ENCODE measurements at places on chromosomes 1 and 21. TPM values are rescaled to one million over a fixed set of nuclear protein-coding genes. Genes with fewer than 3 reads are reported as not detected.

AADACL3 gene
- not detected for total RNA-seq

FMO2 gene
- not detected for total RNA-seq

TSSK3 gene
- total RNA-seq, result 5.1 TPM

SH2D1B gene
- not detected for total RNA-seq

PALMD gene
- total RNA-seq, result 19.2 TPM

ZNF683 gene
- not detected for total RNA-seq

TRIM46 gene
- total RNA-seq, result 1.8 TPM

USH2A gene
- not detected for total RNA-seq

OTUD3 gene
- total RNA-seq, result 7.4 TPM

PRAMEF10 gene
- total RNA-seq, result not detected

EPHA2 gene
- total RNA-seq, result 161 TPM

SPRR1A gene
- not detected for total RNA-seq

SLC30A1 gene
- total RNA-seq, result 25.3 TPM

GLMN gene
- total RNA-seq, result 15.3 TPM

S100PBP gene
- total RNA-seq, result 57.4 TPM

KCNJ6 gene
- not detected for total RNA-seq

CFAP141 gene
- not detected for total RNA-seq

CLCA1 gene
- not detected for total RNA-seq

TPTE gene
- total RNA-seq, result not detected

NUDT4B gene
- total RNA-seq, result 0.78 TPM

RHD gene
- total RNA-seq, result not detected

RGL1 gene
- total RNA-seq, result 2.7 TPM

AMY2A gene
- total RNA-seq, result not detected

OR2L3 gene
- total RNA-seq, result not detected

OR2T35 gene
- total RNA-seq, result not detected

KCTD3 gene
- 48.8 TPM for total RNA-seq

CCT3 gene
- total RNA-seq, result 598 TPM

PTPRU gene
- total RNA-seq, result 54.5 TPM

MAP3K21 gene
- 33.6 TPM for total RNA-seq

AIRE gene
- total RNA-seq, result not detected

KCNA2 gene
- not detected for total RNA-seq

RNF186 gene
- total RNA-seq, result not detected

FMOD gene
- total RNA-seq, result not detected

OR2M4 gene
- not detected for total RNA-seq

SMIM1 gene
- total RNA-seq, result 4.2 TPM

NR1I3 gene
- not detected for total RNA-seq

SRGAP2C gene
- total RNA-seq, result 22.6 TPM

PYGO2 gene
- 45.6 TPM for total RNA-seq

All from Calu3 (cell line).